Activated T-cell treated with anti-CD3 and anti-CD28 coated beads, Interleukin-2, amount 50 U/mL, for 72 hours (primary cell): ENCODE measurements at places on chromosomes 7 and 10. TPM values are rescaled to one million over a fixed set of nuclear protein-coding genes. Genes with fewer than 3 reads are reported as not detected.

DNA sequence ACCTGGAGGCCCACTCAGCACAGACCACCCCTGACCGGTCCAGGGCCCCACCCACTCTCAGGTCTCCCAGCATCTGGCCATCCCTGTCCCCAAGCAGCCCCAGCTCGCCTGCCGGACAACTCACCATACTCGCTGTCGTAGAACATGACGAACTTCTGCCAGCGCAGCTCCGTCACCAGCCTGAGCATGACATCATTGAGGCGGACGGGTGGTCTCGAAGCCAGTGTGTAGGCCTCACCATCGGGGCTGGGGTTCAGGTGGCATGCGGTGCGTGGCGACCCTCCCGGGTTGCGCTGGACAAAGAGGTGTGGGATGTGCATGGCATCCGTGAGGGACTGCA is 160.4 kb downstream of the GRID1 start:
- DNase-seq, result no peak

DNA sequence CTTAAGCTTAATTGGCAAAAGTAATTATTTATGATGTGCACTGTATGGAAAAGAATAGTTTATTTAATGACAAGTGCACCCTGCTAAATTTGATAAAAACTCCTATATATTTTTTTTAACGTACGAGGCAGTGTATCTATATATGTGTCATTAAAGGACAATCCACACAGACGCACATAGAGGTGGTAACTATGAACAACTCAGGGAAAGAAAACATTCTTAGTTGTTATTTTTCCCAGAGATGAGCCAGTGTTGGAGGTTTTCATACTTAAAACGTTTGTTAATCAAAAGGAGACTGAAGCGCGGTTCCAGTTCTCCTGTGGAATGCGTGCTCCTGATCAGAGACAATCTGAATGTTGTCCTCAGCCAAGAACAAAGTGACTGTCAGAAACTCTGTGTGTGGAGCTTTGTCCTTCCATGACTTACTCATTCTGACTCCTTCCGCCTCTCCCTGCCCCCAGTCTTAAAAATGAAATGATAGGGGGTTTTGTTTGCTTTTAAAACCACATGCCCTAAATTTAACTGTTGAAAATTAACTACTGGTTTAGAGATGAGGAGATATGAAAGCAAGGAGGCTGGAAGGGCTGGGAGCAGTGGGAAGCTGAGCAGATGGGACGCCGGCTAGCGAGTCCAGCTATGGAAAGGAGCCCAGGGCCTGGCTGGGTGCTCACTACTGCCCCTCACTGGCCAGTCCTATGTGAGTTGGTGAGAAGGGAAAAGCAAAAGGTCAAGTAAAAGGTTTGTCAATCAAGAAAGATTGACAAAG is 99.6 kb downstream of the SVIL start:
- DNase-seq, result no peak

GRCh38 chr7:888081-889024 is 12.0 kb downstream of the GET4 start:
- no peak for DNase-seq

DNA sequence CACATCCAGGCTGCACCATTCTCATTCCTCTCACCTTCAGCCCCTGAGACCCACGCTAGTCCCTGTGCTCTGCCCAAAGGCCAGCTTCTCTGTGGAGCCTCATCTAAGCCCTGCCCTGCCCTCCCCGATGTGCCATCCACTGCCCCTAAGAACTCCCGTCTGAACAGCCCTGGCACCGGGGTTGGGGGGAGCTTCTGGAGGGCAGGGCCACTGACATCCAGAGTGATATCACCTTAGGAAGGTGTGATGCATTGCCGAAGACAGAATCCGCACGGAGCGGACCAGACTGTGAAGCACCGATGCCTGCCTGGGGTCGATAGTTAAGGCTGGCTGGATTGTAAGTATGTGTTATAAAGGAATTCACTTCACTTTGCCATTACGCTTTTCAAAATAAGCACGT is 511.0 kb downstream of the PTPRN2 start:
- DNase-seq, result no peak

- DNase-seq, result no peak
Measured at GRCh38 chr10:113278664-113279063, 274.2 kb upstream of the HABP2 start.

GRCh38 chr7:105837765-105838626 is 38.4 kb downstream of the ATXN7L1 start:
- no peak for DNase-seq

GRCh38 chr10:19862811-19863515 is 46.7 kb downstream of the PLXDC2 start:
- no peak for DNase-seq

- no peak for DNase-seq
Measured at GRCh38 chr10:71865561-71866041, 14.6 kb upstream of the PSAP start.

DNA sequence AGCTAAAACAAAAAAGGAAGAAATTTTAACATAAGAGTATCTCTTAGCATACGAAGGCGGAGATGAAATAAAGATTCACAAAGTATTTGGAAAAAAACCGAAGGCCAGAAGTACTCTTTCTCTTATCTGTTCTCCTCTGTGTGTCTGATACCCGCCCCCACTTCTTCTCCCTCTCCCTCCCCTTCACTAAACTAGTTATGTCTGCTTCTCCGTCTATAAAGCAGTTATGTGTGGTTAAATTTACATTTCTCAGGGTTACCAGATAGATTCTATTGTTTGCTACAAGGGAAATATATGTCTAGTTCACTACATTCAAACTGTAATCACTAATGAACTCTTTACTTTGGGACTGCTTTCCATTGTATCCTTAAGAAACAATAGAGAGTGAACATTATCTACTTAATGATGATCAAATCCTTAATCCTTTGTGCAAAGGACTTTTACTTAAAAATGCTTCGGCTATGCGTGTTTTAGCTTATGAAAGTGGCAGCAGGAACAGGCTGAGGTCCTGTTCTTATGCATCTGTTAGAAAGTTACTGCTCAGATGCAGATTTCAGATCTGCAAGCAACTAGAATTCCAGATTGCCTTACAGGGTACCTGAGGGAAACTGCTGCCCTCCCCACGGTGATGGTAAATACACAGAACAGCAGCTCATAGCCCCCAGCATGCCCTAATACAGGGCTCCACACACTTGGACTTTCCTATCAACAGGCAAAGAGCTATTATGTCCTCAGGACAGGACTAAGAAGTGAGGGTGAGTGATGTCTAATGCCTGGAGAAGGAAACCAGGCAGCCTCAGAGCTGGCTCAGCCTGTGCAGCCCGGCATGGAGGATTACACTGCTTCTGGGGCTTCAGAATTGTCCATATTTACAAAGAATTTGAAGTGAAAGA is 273.3 kb downstream of the FZD1 start:
- DNase-seq, result no peak

- DNase-seq, result no peak
Measured at GRCh38 chr10:88216976-88217375, 353.6 kb downstream of the PTEN start.

DNA sequence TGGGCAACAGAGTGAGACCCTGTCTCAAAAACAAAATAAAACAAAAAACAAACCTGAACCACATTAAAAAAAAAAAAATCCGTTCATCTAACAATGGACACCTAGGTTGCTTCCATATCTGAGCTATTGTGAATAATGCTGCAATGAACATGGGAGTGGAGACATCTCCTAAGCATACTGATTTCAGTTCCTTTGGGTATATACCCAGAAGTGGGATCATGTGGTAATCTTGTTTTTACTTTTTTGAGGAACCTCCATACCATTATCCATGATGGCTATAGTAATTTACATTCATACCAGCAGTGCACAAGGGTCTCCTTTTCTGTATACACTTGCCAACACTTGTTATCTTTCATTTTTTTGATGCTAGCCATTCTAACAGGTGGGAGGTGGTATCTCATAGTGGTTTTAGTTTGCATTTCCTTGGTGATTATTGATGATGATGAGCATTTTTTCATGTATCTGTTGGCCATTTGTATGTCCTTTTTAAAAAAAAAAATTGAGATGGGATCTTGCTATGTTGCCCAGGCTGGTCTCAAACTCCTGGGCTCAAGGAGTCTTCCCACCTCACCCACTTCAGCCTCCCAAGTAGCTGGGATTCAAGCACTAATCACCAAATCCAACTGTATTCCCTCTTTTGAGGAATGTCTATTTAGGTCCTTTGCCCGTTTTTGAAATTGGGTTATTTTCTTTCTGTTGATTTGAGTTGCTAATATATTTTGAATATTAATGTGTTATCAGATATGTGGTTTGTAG is 17.5 kb downstream of the CDK13 start:
- DNase-seq, result no peak

DNA sequence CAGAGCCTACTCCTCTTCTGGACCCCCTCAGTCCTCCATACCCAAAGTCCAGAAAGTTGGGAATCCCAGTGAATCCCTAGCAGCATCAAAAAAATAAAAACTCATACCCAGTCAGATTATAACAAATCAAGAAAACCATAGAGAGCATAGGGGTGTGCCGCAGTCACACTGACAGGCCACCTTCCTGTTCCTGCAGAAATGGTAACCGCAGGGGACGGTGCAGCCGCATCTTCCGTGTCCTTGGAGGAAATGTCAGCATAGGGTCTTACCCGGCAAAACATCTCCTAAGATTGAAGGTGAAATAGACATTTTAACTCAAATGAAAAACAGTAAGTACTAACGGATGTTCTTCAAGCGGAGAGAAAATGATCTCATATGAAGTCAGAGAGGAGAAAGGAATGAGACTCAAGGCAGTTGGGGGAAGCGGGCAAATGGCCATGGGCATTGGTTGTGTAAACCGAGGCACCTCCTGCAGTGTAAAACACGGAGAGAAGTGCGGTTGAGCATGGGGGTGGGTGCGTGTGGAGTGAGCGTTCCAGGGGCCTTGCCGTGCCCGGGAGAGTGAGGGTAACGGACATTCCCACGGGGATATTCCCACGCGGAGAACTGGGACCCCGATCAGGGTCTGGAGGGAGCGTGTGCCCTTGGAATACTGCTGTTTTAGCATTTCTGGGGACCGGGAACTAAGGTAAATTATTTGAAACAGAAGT is 110.8 kb downstream of the NKX6-2 start:
- no peak for DNase-seq

GRCh38 chr10:75703191-75703854 is 271.9 kb downstream of the LRMDA start:
- no peak for DNase-seq

DNA sequence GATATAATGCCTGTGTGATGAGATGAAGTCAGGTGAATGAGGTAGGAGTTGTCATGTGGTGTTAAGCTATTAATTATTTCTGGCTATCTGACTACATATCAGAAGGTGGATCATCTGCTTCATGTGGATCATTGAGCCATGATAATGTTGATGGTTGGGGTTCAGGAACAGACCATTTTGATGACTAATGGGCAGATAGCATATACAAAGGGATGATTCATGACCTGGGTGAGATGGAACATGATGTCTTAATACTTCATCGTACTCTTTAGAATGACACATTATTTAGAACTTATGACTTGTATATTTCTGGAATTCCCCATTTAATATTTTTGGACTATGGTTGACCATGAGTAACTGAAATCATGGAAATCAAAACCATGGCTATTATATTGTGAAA is 155.1 kb downstream of the OR13A1 start:
- DNase-seq, result no peak

DNA sequence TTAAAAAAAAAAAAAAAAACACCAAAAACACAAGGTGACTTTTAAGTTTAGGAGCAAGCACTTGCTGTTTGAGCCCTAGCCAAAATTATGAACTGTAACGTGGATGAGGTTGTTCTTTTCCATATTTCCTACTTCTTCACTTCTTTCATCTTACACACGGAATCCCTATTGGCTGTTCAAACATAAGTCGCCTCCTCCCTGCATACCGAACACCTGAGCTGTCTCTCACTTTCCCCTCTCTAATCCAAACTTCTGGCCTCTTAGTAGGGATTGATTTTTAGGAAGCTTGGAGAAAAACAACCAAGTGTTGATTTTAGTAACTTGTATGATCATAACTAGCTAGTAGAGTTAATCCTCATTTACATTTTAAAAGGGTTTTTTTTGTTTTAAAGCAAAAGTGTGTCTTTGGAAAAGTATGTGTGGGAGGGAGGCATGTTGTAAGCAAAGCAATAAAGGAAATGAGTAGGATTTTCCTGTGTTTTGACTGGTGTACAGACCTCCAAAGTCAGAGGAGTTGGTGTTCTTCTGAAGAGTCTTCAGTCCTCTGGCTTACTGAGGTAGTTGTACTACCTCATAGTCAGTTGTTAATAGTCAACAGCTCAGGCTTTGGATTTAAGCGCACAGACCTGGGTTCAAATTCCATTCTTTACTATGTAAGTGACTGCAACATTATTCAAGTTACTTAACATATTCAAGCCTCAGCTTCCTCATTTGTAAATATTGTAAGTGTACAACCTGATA is 39.3 kb downstream of the RABGEF1 start:
- no peak for DNase-seq

DNA sequence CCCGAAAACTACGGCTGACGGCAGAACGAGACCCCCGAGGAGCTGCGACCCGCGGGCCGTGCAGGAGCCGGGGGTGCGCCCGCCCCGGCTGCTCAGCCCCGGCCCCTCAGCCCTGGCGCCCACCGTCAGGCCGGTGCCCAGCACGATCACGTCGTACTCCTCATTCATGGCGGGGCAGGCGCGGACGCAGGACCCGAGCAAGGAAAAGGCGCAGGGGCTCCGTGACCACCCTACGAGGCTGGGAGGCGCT is 218 bp downstream of the GDI2 start:
- no peak for DNase-seq

- DNase-seq, result no peak
Measured at GRCh38 chr10:32516567-32517495, 70.9 kb downstream of the CCDC7 start.

DNA sequence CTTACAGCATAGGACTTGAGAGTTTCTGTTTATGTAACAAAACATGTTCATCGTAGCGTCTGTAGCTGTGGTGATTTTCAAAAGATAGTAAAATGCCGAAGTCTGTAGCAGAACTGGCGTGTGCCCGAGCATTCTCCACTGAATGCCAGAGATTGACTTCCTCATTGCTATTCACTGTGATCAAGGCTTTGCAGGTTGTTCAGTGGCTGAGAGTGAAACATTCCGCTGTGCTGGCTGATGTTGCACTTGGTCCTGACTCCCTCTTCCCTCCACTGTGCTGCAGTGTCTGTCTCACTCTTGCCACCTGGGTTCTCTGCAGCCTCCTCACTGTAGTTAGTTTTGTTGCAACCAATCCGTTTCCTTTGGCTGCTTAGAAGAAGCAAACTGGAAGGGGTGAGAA is 37.6 kb downstream of the FHIP2A start:
- DNase-seq, result no peak

GRCh38 chr10:117757086-117757720 is 214.7 kb downstream of the EMX2 start:
- no peak for DNase-seq

AKR1B1 gene
- 95.1 TPM for total RNA-seq

NYAP1 gene
- total RNA-seq, result 0.67 TPM

SLC16A12 gene
- not detected for total RNA-seq

IKZF1 gene
- 504 TPM for total RNA-seq

PRKCQ gene
- 42.9 TPM for total RNA-seq

PNLIP gene
- not detected for total RNA-seq

HOXA5 gene
- total RNA-seq, result not detected

RRP12 gene
- 33.5 TPM for total RNA-seq

TMEM225B gene
- total RNA-seq, result 4.3 TPM

IGFBP1 gene
- not detected for total RNA-seq

VPS37D gene
- total RNA-seq, result 0.95 TPM

EGR2 gene
- total RNA-seq, result 76.7 TPM
